ENCODE measurements at places on chromosomes 11 and 22.
A peak's percentile ranks its signal among the peaks of the same experiment; 100 is the strongest.

DNA sequence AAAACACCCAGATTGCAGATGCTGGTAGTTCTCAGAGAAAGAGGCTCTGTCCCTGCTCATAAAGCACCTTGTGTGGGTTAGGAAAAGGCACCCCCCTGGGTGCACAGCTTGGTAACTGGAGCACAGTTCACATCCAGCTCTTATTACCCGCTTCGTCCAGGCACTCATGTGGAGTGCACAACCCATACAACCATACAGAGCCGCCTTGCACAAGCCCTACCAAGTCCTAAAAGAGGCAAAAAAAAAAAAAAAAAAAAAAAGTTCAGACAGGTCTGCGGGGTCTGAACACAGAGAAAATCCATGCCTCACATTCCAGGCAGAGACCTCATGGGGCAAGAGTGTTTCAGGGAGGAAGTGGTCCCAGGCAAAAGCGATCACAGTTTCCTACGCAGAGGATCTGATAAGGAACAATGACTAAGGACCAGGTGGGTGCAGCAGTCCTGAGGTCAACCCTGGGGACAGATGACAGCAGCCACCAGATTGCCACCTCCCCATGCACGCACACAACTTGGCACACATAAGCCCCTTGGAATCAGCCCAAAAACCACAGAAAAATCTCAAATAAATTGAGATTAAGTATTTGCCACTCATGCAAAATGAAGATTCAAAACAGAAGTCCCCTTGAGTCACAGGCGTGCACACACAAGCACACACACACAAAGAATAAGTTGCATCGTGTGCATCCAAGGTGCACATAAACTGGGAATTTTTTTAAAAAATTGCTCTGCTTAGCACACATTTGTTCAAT is 12.3 kb downstream of the MB start:
- no peak for DNase-seq

DNA sequence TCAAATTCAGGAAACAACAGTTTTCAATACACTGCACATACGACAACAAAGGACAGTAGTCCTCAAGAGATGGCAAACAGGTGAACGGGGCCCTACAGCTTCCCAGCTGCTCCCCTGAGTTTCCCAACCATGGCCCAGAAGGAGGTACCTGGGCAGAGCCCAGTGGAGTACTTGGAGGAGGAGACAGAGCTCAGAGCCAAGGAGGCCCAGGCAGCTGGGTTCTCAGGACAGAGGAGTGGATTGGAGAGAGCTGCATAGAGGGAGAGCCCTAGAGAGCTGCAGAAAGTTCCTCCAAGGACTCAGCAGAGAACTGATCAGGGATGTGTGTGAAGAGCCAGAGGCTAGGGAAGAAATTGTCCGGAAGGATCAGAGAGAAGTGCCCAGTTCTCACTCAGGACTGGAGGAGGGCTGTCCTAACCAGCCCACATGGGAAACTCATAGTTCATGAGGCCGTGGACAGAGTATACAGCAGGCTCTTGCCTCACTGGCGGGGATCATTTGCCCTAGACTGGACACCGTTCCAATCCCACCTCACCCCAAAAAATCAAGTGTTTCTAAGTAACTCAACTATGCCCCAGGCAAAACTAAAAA is 7.6 kb upstream of the ASCL2 start:
- no peak for DNase-seq

- peak; percentile 85 for DNase-seq
These were observed at the start of gene SLC25A17 for GRCh38 chr22:40818747-40819598. Gene SLC25A17 (minus strand): TSS chr22:40819346. CDS start chr22:40819248, 98 bp downstream.

DNA sequence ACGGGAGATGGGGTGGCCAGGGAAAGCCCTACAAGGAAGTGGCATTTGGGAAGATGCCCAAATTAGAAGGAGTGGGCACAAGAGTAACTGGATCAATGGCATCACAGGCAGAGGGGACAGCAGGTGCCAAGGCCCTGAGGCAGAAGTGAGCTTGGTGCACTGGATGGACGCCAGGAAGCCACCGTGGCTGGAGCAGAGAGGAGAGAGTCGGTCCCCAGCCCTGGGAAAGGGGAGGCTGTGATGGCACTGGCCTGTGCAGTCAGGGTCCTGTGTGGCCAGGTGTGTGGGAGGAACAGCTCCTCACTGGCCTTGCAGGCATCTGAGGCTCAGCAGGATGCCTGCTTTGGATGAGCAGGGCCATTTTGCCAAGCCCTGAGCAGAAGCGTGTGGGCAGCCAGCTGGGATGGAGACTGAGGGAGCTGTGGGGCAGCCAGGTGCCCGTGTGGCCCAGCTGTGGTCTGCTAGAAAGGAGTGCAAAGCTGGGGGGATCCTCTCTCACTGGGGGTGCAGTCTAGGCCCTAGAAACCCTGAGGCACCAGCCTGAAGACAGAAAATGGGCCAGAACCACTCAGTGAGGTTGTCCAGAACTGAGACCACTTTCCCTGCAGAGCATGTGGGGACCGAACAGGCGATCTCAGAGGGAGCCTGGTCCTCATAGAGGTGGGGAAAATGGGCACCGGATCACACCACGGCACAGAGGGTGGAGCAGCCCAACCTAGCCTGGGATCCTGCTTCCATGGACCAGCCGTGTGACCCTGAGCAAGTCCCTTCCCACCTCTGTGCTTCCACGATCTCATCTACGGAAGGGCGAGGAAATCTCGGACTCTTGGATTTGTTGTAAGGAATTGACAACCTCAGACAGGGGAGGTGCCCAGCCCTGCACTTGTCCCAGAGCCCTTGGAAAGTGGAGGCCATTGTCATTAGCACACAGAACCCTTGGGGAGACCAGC is 78.6 kb upstream of the RTL6 start:
- no peak for DNase-seq

GRCh38 chr11:119094816-119095065 is 6.9 kb downstream of the DPAGT1 start:
- peak; percentile 83 for DNase-seq

DNA sequence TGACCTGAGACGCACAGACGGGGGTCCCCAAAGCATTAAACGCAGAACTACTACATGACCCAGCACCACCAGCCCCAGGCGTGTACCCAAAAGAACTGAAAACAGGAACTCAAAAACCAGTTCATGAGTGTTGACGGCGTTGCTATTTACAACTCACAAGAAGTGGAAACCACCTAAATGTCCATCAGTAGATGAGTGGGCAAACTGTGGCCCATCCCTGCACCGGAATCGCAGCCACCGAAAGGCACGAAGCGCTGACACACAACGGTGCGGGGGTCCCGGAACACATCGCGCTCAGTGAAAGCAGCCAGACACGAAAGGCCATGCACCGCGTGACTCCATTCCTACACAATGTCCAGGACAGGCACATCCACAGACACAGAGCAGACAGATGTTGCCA is 79.2 kb downstream of the TRMU start:
- no peak for DNase-seq

- no peak for DNase-seq
These were observed 336.7 kb upstream of the PLET1 start for GRCh38 chr11:112597286-112597790.

DNA sequence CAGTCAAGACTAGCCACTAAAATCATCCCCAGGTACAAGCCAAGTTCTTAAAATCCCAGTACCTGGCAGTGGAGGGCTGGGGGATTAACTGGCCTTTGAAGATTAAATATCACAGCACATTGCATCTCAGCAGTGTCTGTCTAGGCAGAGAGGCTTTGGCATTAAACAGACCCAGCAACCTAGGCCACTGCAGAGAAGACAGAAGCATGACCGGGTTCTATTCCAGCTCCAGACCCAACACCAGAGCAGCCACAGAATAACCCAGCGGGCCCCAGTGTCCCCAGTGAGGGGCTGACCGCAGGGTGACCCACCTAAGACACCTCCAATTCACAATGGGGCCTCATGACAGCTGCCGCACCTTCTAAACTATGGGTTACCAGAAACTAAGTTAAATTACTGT is 88.2 kb downstream of the SHANK2 start:
- DNase-seq: no peak

GRCh38 chr11:21768388-21768787 is 424.5 kb upstream of the ANO5 start:
- no peak for DNase-seq

- DNase-seq: peak; percentile 24
These were observed 263.1 kb downstream of the TMEM135 start for GRCh38 chr11:87300640-87301380.

DNA sequence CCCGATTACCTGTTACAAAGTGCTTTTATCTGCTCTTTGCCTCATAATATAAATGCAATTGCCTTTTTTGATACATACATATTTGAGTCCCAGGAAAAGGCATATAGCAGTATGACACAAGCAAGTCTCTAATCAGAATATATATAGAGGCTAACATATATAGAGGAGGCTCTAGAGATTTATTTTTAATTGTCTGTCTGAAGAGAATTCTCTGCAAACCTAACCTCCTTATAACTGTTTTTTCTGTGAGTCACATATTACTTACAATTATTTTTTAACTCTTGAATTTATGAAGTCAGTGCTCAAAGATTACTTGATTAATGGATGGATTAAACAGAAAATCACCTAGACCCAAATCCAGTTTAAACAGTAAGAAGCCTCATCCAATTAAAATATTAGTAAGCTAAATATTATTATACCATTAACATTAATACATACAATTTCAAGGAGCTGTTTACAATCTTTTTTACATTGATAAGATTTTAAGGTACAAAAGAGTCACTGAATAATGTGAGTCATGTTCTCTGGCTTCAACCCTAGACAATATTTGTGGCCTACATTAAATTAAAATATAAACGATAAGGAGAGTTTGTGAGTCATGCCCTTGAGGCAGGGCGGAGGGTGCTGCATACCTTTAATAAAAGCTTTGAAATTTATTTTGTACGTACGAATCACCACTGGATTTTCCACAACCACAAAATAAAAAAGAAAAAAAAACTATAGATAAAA is 19.2 kb upstream of the MMP13 start:
- DNase-seq: no peak

DNA sequence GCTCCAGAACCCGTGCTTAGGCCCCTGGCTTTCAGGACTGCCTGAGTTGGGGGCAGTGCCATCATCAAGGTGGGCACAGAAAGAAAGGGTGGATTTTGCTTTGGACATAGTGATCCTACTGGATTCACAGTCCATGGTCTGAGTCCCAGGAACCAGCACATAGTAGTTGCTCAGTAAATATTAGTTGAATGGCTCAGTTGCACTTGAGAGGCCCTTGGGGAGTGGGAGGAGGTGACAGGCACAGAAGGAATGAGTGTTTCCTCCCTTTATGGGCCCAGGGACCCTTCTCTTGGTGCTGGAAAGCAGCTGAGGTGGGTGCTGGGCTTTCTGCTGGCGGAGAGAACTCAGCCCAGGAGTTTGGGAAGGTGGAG is 16.6 kb downstream of the ARHGEF17 start:
- no peak for DNase-seq

DNA sequence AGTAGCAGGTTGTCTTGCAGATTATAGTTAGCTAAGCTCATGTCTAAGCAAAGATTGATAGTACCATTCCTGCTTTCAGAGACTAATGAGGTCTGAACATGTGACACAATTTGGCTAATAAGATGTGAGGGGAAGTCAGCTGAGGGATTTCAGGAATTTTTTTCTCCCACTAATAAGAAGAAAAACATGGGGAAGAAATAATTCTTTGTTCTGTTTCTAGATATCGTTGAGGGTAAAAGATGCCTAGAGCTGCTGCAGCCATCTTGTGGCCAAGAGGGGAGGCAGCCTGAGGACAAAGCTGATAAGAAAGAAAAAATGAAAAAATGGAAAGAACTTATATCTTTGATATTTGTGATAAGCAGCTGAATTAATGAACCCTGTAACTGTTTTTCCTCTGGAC is 1334.4 kb downstream of the LRRC4C start:
- peak; percentile 9 for DNase-seq

DNA sequence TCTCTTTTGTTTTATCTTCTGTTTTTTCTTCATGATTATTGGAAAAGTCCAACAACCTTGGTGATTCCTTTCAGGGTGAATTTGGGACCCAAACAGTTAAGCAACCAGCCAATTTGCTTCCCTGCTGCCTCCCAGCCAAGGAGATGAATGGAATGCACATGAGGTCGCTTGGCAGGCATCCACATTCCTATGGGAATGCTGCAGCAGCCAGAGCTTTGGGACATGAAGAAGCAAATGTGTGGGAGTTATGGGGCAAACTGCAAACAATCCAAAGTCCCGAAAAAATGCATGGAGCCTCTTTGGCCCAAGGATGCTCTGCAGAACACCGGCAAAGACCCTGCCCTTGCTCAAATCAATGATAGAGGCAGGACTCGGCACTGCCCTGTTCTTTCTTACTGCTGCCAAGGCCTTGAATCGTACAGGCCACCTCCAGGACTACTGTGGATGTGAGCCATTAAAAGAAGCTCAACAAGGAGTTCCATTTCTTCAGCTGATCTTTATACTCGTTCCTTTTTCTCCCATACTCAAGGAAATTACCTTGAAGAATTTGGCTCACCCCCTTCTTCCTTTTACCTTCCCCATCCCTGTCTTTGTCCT is 117.3 kb upstream of the TEAD1 start:
- DNase-seq: peak; percentile 12

DNA sequence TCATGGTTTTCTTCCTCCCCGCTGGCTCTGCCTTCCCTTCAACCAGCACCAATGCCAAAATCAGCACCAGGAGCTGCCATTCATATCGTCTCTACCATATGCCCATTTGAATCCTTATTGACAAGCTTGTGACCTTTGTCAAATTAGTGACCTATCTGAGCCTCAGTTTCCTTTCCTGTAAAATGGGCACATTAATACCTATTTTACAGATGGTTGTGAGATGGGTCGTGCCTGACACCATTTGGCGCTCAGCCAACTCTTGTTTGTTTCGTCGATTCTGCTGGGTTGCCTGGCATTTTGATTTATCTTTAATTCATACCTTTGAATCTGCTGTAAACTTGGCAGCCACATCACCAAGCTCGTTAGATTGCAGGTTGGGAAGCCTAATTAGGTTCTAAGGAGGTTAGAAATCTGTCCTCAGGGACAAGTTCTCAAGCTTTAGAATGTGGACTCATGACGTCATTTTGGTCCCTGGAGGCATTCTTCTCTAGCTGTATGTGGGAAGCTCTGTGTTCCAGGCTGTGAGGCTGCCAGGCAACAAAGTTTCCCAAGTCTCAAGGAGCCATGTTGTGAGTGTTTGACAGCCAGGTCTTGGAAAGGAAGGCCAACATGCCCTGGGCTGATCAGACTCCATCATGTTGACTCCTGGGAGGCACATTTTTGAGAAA is 61.0 kb downstream of the RPS6KA4 start:
- DNase-seq: no peak
